Prostate gland (tissue), 2 donors: ENCODE measurements at places on chromosomes 2 and 18. TPM values are rescaled to one million over a fixed set of nuclear protein-coding genes. Genes with fewer than 3 reads are reported as not detected.

TFPI gene
- 7.0 TPM for total RNA-seq

PRR30 gene
- total RNA-seq, result not detected

C2orf80 gene
- total RNA-seq, result not detected

DSG4 gene
- 0.05 TPM for total RNA-seq

GPBAR1 gene
- 0.91 TPM for total RNA-seq

DQX1 gene
- not detected for total RNA-seq

MAP2 gene
- total RNA-seq, result 30.7 TPM

CDH2 gene
- total RNA-seq, result 0.41 TPM
